Kasumi-1 (cell line): ENCODE measurements at places on chromosomes 1 and 21.
A peak's percentile ranks its signal among the peaks of the same experiment; 100 is the strongest.

- no peak for DNase-seq
These were observed 10.2 kb upstream of the KIAA1614 start for GRCh38 chr1:180902541-180902940.

DNA sequence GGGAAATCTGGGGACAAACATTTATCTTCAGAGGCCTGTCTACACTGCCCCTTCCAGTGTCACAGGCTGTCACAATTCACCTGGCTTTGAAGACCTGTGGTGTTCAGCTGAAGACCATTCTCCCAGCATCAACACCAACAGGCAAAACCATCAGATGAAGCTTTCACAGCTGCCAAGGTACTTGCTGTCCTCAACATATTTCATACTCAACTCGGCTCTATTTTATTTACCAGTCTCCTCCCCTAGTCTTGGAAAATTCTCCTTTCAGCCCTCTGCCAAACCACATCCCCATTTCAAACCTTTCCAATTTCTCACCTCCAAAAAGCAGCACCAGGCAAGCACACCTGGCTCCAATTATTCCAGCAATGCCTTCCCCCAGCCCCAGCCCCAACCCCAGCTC lies 108.8 kb downstream of the TGFBR3 start:
- no peak for DNase-seq

GRCh38 chr1:40945491-40945973 lies 34.0 kb upstream of the CTPS1 start:
- DNase-seq: no peak

DNA sequence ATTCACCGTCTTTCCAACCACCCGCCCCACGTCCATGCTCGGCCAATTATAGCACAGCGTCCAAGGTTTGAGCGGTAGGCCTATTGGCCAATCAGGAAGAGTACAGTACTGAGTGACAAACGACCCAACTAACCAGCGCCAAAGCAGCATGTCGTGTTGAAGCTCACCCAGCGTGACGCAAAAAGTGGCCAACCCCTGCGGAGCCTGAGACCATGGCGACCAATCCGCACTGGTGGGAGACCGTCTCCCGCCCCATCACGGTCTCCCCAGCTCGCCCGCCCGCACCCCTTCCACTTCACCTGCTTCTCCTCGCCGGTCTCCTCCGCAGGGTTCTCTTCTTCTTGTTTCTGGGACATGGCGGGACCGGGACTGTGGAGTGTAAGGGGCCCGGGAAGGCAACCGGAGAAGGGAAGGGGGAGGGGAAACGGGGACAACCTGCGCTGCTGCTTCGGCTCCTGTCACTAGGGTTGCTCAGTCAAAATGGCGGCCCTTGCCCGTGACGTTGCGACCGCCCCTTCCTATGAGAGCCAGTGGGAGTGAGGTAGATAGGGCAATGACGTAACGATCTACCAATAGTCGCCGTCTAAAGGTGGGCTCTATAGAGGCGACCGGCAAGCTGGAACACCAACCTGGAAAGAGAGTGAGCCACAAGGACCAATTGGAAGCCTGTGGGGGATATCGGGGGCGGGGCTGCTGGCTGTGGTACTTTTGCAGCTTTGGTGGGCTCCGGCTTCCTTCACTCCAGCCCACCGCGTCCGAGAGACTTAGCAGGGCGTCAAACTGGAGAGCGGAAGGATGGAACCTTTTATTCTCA lies at the start of gene ENSA:
Gene ENSA (minus strand): TSS at position 498 of the 814 bp plus-strand sequence. CDS start 142 bp downstream, at position 356.
- peak; percentile 99 for DNase-seq

DNA sequence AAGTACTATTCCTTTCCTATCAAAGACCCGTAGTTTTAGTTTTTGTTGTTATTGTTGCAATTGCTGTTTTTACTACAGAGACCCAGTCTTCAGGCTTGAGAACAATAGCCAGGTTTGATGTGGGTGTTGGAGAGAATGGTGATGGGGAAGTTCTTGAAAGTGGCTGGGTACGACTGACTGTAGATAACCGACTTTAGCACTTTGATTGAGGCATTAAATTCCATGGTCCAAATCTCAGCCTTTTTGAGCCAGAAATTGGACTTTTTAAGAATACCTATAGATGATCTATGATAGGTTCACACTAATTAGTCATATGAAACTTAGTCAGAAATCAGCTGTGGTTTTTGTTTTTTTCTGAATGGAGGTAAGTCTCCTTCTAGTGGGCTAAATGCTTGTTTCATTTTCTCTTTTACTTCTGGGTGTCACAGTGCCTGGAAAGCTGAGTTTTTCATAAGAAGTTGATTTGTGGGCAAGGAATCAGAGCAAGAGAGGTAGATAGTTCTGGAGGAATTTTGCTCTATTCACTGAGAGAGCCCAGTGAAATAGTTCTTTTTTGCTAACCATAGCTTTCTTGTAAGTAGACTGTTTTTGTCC lies 2.8 kb downstream of the PPIH start:
- DNase-seq: no peak

DNA sequence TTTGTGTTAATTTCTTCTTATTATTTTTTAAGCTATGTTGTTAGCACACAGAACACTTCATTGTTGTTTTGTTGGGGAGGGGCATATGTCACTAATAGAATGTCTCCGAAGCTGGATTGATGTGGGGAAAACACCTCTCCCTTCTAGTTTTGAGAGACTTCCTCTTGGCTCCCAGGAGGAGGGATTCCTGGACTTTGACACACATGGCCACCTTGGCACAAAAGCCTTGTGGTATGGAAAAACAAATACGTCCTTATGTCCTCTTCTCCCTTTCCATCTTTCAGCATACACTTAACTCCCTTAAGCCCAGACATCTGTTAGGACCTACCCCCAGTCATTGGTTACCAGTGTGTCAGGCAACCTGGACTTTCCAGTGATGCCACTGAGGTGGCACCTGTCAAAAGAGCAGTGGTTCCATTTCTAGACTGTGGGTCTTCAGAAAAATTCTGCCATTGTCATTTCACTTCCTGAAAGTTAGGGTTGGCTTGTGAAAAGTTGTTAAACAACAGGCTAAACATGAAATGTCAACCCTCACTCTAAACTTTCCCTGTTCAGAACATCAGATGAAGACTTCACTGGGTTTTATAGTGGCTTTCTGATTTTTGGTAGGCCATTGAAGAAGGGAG lies 12.5 kb upstream of the ABCB10 start:
- no peak for DNase-seq

- no peak for DNase-seq
These were observed 90.3 kb upstream of the DISP3 start for GRCh38 chr1:11388617-11389016.

GRCh38 chr21:42317341-42317741 lies 2.1 kb upstream of the TFF3 start:
- DNase-seq: no peak

DNA sequence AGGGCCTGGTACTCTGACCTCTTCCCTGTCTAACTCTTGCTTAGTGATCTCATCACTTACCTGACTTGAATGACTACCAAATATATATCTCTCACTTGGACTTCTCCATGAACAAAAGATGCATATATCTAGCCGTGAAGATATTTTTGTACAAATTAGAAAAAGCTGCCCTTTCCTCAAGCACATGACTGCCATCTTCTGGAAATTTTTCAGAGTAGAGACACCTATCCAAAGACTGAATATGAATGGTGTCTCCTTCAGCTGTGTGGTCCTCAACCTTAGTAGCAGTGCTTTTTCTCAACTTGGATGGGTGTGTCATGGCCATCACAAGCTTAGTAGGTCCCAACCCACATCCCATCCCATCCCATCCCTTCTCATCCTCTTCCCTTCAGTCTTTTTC lies 142.3 kb downstream of the DNM3 start:
- peak; percentile 62 for DNase-seq

DNA sequence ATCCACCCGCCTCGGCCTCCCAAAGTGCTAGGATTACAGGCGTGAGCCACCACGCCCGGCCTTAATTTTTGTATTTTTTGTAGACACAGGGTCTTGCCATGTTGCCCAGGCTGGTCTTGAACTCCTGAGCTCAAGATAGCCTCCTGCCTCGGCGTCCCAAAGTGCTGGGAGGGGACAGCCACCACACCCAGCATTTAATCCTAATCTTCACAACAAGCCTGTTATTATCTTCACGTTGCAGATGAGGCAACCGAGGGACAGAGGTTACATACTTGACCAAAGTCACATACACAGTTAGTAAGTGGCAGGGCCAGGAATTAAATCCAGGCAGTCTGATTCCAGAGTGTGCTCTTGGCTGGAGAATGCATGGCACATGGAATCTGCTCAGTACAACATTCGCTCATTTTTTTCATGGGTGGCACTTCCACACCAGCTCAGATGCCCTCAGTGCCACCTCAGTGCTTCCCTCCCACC lies 4.8 kb upstream of the GPR37L1 start:
- no peak for DNase-seq

GRCh38 chr1:12649971-12650421 lies 6.1 kb downstream of the AADACL4 start:
- DNase-seq: no peak

DNA sequence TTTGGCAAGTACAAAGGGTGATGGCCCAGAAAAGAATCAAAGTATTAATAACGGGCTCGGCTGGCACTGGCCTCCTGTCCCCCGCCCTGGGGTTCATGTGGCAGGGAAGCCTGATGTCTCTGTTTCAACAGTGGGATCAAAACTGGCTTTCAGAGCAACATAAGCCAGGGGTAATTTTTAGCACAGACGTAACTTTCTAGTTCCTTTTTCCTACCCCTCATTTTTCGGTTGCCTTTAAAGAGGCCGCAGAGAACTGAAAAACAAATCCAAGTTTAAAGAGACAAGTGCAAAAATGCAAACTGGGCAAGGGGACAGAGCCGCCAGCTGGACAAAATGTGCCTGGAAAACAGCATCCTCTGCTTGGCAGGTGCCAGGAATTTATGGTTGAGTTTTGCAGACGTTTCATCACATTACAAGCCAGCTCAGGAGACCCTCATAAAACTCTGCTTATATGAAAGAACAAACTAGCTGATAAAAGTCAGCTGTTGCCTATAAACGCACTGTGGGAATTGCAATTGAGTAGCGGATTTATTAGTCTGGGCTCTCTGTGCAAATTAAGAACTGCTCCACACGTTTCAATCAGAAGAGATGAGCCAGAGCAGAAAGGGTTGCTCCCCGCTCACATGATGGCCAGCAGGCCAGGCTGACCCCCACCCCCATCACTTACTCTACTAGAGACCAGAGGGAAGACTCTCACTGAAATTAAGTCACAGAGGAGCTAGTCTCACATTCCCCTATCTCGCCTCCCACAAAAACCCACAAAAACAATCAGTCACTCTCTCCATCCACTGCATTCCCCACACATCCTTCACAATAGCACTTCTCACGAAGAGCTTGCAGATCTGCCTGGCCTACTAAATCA lies 15.8 kb upstream of the CDCA8 start:
- DNase-seq: peak; percentile 51

GRCh38 chr1:206415942-206416341 lies 54.3 kb upstream of the IKBKE start:
- DNase-seq: no peak
